ENCODE measurements at places on chromosomes 13 and 19.

DNA sequence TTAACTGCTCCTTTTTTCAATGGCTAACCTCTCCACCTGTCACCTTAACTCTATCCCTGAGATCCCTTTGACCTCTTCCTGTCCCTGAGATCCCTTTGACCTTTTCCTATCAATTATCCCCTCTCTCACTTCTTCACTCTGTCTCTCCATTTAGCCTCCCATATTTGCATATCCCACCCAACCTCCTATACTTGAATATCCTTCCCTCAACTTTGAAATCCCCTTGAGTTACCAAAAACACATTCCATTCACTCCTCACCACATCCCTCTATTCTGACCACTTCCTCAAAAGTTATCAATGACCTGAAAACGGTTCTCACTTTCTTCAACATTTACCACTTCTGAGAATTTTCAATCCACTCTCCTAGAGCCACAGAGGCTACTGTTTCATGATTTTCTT lies 3.0 kb downstream of the MYCBP2 start:
- no peak for DNase-seq

- DNase-seq = no peak
These were observed 27.8 kb downstream of the CARM1 start for GRCh38 chr19:10899151-10899653.

DNA sequence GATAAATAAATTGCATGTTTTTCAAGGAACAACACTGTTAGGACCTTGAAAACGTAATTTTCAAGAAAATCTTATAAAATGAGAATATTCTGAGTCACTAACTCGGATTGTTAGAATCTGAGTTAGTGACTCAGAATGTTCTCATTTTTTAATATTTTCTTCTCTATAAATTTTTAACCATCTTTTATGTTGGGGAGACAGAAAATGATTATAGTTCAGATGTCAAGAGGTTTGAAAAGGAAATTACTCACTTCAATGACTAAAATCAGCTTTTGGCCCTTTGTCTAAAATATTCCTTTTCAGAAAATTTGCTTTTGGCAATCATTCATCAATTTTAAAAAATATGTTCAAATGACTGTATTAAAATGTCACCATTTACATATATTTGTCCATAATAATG lies 264.2 kb upstream of the EDNRB start:
- no peak for DNase-seq

DNA sequence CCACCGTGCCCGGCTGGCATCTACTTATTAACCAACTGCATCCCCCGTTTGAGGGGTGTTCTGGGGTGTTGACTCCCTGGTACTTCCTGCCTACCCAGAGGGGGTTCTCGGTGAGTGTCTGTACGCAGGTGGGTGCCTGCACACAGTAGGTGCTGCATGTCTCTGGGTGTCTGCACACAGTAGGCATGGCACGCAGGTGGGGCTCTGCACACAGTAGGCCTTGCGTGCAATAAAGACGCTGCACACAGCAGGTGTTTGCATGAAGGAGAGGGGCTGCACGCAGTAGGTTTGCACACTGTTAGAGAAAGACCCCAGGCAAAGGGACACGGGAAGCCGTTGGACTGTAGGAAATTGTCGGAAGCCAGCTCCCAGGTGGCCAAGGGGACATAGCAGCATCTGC lies 11.2 kb downstream of the GADD45B start:
- DNase-seq = no peak

- DNase-seq = peak; percentile 49
These were observed 656.6 kb downstream of the TBC1D4 start for GRCh38 chr13:74825152-74825937.
